Fibroblast of lung (primary cell): ENCODE measurements at places on chromosomes 16 and 17. TPM values are rescaled to one million over a fixed set of nuclear protein-coding genes. Genes with fewer than 3 reads are reported as not detected.

Gene KREMEN2
- not detected in 2 replicates for total RNA-seq

Gene ANKFN1
- total RNA-seq: 0.26 TPM in 1 of 2 replicates, not detected in the other

Gene KRTAP4-1
- total RNA-seq: not detected in 2 replicates

Gene HEXIM1
- total RNA-seq: 9.9 and 10.3 TPM in 2 replicates

Gene TBX4
- 35.2 and 44.1 TPM in 2 replicates for total RNA-seq

DNA sequence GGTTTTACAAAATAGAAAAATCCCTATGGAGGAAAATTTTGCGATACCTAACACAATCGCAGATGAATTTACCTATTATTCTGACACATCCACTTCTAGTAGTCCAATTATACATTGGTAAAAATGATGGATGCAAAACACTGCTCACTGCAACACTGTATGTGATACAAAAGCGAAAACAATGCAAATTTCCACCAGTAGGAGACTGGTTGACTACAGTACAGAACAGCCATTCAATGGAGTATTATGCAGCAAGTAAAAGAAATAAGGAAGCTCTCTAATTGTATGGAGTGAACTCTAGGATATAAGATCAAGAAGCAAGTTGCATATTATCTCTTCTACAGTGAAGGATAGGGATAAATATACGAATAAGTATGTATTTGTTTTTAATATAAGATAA, 48.5 kb downstream of the SETD6 start:
- DNase-seq: no peak

DNA sequence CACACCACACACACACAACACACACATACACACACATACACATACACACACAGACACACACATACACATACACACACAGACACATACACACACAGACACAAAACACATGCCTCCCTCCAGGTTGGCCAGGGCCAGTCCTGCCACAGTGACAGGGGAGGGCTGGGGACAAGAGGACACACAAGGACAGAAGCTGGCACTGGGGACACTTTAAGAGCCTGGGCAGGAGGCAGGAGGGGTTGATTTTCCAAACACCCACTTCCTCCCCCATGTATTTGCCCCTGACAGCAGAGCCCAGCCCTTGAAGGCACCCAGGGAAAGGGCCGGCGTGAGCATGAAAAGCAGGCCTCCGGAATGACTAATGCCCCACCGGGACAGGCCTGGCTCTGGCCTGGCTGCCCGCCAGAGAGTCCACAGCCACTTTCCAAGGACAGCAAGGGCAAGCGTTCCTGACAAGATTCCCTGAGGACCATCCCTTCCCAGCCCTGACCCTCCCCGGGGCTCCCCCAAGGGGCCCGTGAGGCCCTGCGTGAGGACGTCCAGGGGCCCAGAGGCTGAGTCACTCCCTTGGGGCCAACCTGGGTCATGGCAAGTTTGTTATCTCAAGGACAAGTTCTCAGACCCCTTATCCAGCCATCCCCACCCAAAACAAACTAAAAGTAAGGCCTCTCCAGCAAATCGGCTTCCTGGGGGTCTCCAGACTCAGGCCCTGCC, 235.6 kb downstream of the ZNF423 start:
- DNase-seq: peak; percentile 65

DNA sequence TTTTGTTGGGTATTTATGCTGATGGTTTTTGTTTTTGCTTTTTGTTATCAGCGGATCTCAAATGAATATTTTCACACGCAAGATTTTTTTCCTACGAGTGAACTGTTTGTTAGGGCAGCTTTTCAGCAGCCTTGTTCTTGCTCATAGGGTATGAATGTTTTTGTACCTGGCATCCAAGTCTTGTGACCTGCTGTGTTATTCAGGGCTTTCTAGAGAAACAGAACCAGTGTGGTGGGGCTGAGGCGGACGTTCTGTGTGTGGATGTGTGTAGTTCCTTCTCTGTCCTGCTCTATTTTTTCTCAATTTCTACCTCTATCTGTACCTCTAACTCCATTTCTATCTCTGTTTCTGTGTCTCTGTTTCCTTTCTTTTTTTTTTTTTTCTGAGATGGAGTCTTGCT, 78.3 kb downstream of the SNX29 start:
- no peak for DNase-seq

DNA sequence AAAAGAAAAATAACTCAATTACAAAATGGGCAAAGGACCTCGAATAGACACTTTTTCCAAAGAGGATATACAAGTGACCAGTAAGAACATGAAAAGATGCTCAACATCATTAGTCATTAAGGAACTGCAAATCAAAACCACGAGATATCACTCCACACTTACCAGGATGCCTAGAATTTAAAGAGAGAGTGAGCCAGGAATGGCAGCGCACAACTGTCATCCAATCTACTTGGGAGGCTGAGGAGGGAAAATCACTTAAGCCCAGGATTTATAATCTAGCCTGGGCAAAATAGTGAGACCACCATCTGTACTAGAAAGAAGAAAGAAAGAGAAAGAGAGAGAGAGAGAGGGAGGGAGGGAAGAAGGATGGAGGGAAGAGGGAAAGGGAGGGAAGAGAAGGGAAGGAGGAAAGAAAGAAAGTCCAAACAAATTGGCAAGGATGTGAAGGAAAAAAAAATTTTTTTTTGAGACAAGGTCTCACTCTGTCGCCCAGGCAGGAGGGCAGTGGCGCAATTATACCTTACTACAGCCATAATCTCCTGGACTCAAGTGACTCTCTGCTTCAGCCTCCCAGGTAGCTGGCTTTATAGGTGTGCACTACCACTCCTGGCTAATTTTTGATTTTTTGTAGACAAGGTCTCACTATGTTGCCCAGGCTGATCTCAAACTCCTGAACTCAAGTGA, 22.6 kb downstream of the TBX2 start:
- no peak for DNase-seq

DNA sequence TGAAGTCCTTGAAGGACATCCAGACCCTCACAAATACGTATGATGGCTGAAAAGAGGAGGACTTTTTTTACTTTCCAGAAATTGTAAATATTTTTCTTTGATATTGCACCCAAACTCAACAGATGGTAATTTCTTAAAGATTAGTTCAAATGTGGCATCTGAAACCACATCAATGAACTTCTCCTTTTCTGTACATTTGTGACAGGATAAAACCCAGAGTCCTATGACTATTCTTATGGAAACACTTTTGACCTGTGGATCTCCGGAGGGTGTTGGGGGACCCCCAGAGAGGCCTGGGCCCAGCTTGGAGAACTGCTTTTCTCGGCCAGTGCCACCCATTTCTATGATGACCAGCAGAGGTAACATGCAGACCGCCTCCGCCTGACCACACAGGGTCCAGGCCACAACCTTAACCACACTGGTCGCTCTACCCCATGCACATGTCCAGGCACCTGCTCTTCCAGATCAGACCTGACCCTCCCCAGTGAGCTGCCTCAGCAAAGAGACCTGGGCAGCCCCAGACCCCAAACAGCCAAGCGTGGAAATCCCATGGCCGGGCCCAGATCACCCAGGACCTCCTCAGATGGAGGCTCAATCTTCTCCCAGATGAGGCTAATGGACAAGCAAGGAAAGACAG, 22.7 kb downstream of the RPH3AL start:
- no peak for DNase-seq

DNA sequence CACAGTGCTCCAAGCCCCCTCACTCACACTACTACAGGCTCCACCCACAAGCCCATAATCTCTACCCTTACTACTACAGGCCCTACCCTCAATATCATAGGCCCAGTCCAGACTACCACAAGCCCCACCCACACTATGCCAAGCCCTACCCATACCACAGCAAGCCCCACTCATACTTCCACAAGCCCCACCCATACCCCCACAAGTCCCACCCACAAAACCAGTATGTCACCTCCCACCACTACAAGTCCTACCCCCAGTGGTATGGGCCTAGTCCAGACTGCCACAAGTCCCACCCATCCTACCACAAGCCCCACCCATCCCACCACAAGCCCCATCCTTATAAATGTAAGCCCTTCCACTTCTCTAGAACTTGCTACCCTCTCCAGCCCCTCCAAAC, 13.8 kb downstream of the RIPOR1 start:
- DNase-seq: peak; percentile 70

DNA sequence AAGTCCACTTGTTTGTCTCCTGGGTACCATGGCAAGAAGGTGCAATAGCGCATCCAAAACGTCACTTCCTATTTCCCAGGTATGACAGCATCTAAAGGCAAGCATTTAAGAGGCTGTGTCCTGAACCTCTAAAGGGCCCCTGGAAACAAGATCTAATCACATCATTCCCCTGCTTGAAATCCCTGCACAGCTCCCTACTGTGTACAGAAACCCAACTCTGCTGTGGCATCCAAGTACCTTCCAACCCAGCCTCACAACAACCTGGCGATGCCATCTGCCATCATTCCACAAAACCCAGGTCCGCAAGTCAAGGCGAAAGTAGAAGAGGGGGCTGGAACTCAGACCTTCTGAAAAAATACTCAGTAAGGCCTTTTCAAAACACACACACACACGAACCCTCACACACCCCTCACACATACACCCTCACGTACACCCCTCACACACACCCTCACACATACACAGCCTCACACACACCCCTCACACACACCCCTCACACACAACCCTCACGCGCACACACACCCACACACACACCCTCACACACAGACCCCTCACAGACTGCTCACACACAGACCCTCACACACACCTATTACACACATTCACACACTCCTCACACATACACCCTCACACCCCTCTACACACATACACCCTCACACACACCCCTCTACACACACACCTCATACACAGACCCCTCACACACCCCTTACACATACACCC, 24.5 kb downstream of the C17orf67 start:
- no peak for DNase-seq

DNA sequence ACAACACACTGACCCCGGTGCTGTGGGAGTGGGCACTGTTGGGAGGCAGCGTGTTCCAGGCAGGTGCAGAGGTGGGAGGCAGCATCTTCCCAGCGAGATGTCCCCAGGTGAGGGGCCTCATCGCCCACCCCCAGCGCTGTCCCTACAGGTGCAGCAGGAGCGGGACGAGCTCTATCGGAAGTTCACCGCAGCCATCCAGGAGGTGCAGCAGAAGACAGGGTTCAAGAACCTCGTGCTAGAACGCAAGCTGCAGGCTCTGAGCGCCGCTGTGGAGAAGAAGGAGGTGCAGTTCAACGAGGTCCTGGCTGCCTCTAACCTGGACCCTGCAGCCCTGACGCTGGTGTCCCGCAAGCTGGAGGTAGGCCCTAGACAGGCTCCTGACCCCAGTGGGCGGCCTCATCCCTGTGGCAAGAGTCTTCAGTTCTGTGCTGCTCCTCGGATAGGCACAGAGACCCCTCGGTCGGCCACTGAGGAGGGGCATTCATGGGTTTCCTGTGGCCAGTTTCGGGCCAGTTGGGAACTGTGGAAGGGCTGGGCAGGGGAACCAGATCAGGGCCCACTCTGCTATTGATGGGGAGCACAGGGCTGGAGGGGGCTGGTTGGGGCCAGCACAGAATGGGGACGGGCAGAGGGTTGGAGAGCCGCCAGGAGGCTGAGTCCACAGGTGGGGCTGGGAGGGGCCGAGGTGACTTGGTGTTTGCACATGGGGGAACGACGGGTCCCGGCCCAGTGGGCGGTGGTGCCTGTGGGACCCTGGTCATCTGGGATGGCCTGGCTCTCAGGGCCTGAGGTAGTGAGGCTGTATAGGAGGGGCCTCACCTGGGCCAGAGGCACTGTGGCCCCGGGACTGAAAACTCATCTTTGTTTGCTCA, 21.1 kb upstream of the DBNDD1 start:
- no peak for DNase-seq

- peak; percentile 79 for DNase-seq
Measured at GRCh38 chr17:2050300-2051060, 4.4 kb upstream of the HIC1 start.

DNA sequence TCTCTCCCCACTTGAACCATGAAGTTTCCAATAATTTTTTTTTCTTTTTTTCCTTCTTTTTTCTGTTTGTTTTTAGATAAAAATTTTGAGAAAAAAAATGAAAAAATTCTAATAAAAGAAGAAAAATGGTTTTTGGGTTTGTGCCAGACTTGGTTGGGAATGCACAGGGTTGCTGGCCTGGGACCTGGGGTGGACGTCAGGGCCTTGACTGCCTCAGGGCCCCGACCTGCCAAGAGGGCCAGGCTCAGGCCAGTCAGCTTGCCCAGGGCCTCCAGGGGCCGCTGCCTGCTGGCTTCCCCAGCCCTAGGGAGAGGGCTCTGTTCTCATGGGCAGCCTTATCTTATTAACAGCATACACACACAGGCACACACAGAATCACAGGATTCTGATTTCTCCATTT, 6.5 kb downstream of the TBX6 start:
- no peak for DNase-seq

DNA sequence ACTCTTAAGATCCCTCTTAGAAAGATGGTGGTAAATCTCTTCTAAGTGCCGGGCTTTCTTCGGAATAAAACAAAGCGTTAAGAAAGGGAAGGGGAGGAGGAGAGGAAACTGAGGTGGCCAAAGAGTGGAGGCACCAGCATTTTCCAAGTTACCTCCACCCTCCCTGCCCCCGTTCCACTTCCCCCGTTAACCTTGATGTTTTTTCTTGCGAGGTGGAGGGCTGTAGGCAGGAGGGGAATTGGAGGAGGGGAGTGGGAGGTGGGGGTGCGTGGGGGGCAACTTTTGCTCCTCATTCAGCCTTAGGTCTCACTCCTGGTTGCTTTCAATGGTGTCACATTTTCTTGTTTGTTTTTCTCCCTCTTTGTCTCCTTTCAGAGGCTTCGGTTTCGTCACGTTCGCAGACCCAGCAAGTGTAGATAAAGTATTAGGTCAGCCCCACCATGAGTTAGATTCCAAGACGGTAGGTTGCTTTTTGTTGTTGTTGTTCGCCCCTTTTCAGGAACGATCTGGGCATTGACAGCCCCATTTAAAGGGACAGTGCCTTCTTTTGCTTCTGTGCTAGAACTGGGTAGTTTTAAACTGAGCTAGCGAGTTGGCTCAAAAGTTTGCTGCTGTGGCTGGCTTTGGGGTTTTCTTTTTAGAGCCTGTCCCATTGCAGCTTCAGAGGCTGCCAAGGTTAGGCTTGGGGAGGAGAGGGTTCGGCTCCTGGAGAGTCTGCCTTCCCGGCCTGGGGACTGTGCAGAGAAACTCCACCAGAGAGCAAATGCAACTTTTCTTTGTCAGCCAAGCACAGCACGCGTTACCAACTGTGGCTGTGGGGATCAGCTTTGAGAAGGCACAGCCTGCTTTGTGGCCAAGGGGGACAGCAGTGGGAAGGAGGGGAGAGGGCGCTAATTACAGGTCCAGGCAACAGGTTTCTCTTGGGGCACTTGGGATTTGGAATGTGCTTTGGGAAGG, 1.9 kb downstream of the MSI2 start:
- DNase-seq: peak; percentile 4

GRCh38 chr16:3952737-3953131, 72.2 kb upstream of the CREBBP start:
- no peak for DNase-seq

GRCh38 chr17:8109661-8110455, 8.5 kb downstream of the ALOXE3 start:
- peak; percentile 14 for DNase-seq
